Tibial nerve (tissue), 4 donors: ENCODE measurements at places on chromosomes 5 and 9. TPM values are rescaled to one million over a fixed set of nuclear protein-coding genes. Genes with fewer than 3 reads are reported as not detected.

The ANKS6 gene
- 46.2 TPM for total RNA-seq

The RELL2 gene
- total RNA-seq = 8.7 TPM

The ATP10B gene
- total RNA-seq = 45.9 TPM

The DAB2 gene
- 124 TPM for total RNA-seq

The HK3 gene
- 9.0 TPM for total RNA-seq

The ARL10 gene
- 21.2 TPM for total RNA-seq

The CARD9 gene
- 3.1 TPM for total RNA-seq

DNA sequence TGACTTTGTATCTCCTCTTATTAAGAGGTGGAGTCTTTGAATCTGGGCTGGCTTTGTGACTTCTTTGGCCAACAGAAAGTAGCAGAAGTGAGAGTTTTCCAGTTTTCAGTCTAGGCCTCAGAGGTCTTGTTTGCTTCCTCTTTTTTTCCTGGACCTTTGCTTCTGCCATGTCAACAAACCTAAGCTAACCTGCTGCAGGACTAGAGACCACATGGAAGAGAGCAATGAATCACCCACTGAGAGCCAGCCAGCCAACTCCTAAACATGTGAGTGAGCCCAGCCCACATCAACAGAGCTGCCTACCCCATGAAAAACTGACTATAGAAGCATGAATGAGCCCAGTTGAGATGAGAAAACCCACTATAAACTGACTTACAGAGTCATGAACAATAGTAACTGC is 29.9 kb downstream of the MRPL22 start:
- no peaks in the 10 kb centered on the region for H3K27me3 ChIP-seq
- H3K36me3 ChIP-seq = no peaks in the 10 kb centered on the region
- H3K27ac ChIP-seq = no peak overlapping the region
- DNase-seq = no peak
- H3K4me3 ChIP-seq = no peak overlapping the region

DNA sequence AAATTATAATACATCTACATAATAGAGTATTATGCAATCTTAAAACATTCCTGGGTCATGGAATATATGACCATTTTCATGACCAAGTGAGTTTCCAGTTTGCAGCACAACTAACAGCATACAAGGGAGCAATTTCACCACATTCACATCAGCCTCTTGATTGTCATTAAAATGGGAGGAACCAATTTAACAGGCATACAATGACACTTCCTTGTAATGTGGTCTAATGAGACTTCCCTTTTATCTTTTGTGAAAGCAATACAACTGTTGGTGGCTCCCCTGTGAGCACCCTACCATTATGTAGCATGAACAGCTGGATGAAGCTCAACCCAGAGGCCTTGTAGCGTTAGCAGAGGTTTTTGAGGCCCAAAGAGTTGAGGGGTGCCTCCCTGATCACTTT is 13.6 kb upstream of the TMOD1 start:
- H3K27me3 ChIP-seq = no peaks in the 10 kb centered on the region
- no peaks in the 10 kb centered on the region for H3K4me1 ChIP-seq
- peaks cover 40% of the 10 kb centered on the region for H3K36me3 ChIP-seq
- H3K27ac ChIP-seq = no peak overlapping the region
- no peak for DNase-seq

DNA sequence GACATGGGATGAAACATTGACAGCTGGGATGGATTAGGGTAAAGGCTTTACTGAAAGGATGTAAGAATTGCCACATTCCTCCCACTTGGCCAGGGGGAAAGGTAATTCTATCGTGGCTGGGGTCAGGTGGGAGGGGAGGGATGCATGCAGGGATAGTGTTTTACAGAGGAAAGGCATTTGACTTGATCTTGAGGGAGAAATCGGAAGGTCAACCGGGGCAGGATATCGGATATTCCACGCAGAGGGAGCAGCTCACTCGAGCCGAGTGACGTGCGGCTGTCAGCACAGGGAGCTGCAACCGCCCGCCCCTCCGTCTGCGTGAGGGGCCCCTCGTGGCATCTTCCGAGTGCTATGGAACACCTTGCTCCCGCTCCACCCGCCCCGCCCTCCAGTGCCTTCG is 63.4 kb upstream of the ADAMTS2 start:
- H3K27ac ChIP-seq = no peak overlapping the region
- peaks cover 18% of the 10 kb centered on the region for H3K4me1 ChIP-seq
- no peak for DNase-seq

DNA sequence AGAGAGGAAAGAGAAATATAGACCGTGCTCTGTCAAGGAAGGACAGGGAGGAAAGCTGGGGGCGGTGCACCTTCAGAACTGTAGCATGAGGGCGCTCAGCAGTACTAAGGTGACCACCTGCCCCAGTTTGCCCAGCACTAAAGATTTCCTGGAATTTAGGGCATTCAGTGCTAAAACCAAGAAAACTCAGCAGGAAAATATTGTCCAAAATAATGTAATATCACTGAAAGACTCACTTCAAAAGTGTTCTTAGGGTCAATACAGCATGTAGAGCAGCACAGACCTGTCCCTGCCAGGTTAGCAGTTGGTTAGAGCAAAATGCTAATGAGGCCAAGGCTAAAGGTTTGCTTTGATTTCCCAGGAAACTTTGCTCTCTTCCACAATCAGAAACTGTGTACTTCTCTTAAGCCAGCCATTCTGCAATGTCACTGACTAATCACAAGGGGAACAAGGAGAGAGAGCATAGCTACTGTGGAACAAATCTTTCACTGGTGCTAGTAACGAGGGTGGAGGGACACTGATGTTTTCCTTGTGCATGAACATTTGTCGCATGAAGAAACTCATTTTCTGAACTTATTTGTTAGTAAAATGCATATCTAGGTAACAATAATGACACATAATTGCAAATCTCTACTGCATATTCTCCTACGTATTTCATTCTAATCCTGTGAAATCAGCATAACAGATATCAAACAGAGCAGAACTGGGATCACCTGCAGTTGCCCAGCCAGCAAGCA is 53.0 kb upstream of the GRAMD2B start:
- H3K4me3 ChIP-seq = no peak overlapping the region
- no peak for DNase-seq
- H3K27ac ChIP-seq = no peak overlapping the region
- H3K27me3 ChIP-seq = no peaks in the 10 kb centered on the region
- H3K36me3 ChIP-seq = no peaks in the 10 kb centered on the region
- H3K4me1 ChIP-seq = no peaks in the 10 kb centered on the region

DNA sequence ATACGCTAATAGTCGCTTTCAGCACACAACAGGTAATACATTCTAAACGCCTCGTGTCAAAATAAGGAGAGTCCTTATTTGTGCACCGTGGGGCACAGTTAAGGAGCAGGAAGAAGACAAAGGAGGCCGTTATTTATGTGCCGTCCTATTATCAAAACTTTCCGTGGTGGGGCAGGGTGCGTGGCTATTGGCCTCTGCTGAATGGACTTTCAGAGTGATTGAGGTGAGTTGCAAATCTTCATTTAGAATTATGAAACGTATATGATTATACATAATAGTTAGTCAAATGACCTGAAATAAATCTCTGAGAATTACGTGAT is 833 bp downstream of the C5orf24 start:
- H3K4me1 ChIP-seq = no peaks in the 10 kb centered on the region
- H3K27ac ChIP-seq = peak overlapping the region; percentile 96
- peak overlapping the region; percentile 96 for H3K4me3 ChIP-seq

DNA sequence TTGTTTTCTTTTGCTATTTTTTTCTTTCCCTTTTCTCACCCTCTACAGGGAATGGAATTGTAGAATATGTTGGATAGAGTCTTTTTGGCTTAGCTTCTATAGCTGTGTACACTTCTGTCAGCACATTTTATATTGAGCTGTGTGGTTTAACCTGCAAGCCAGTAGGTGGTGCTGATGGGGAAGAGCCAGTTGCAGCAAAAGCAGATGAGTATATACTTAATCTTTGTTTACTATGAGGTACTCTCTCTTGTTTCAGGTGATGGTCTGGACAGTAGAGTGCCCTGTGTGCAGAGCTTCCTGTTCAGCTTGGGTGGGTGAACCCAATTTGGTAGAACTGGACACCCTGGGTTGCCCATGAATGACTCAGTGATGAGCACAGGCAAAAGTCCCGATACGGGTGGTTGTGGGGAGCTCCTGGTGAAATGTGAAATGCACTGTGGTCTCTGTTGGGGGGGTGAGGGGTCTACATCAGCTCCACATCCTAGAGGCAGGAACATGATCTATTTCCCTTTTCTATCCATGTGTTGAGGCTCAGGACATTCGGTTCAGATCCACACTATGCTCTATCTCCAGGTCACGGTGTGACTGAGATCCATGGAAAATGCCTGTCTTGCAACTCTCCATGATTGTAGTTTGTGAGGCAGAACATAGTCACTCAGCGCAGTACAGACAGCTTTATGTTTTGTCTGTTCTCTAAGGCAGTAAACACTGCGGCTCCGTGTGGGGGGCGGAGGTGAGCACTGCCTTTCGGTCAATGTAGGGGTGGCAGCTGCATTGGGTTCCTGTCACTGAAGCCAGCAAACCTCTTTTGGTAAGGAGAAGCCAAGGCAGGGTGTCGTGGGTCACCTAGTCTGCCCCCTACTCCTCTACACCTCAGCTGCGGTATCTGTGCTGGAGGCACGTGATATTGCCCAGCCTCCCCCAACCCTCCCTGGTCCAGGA is 353.2 kb downstream of the PRR16 start:
- no peak overlapping the region for H3K4me3 ChIP-seq
- H3K27ac ChIP-seq = no peak overlapping the region
- no peaks in the 10 kb centered on the region for H3K36me3 ChIP-seq
- no peaks in the 10 kb centered on the region for H3K27me3 ChIP-seq
- no peaks in the 10 kb centered on the region for H3K4me1 ChIP-seq
- DNase-seq = no peak

- H3K27ac ChIP-seq = no peak overlapping the region
- no peaks in the 10 kb centered on the region for H3K27me3 ChIP-seq
- H3K36me3 ChIP-seq = no peaks in the 10 kb centered on the region
- H3K4me1 ChIP-seq = no peaks in the 10 kb centered on the region
- H3K4me3 ChIP-seq = no peak overlapping the region
- no peak for DNase-seq
Measured at GRCh38 chr9:95607507-95607906, 90.7 kb upstream of the PTCH1 start.

DNA sequence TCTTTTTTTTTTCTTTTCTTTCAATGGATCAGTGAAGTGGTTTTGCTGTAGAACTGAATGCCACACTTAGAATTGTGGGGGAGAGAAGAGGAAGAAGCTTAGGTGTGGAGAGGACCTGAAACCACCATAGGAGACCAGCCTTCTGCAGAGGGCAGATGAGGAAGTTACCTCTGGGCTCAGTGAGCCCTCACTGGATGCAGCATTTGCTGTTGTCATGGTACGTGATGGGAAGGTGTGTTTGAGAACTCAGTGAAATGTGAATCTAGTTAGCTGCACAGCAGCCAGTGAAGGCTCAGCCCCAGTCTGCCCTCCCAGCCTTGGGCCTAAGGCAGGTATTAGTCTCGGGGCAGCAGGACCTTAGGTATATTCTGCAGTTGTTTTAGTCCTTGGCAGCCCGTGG is 17.5 kb downstream of the CYFIP2 start:
- H3K27me3 ChIP-seq = no peaks in the 10 kb centered on the region
- H3K4me3 ChIP-seq = no peak overlapping the region
- H3K36me3 ChIP-seq = no peaks in the 10 kb centered on the region
